Muscle of leg (tissue), 16 donors: ENCODE measurements at places on chromosomes 6 and 20. TPM values are rescaled to one million over a fixed set of nuclear protein-coding genes. Genes with fewer than 3 reads are reported as not detected.

Gene IBTK
- total RNA-seq: 37.4 TPM

DNA sequence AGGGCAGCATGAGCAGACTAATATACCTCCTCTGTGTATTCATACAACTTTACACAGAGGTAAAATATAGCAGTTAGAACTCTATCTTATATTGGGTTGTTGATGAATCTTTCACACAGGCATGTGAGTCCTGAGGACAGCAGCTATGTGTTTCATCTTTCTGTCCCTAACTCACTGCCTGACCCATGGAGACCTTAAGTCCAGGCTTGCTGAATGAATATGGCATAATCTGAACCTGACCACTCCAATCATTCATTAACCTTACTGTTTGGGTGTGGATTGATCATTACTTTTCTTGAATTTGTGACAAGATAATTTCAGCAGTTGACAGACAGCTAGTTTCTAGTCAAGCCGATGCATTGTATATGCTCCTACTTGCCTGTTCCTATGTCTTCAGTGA, 27.3 kb upstream of the TSPYL1 start:
- no peak overlapping the region for H3K27ac ChIP-seq
- no peaks in the 10 kb centered on the region for H3K4me1 ChIP-seq
- no peaks in the 10 kb centered on the region for H3K36me3 ChIP-seq
- DNase-seq: no peak

- H3K36me3 ChIP-seq: no peaks in the 10 kb centered on the region
- H3K4me1 ChIP-seq: no peaks in the 10 kb centered on the region
- H3K27me3 ChIP-seq: no peaks in the 10 kb centered on the region
- DNase-seq: no peak
- H3K27ac ChIP-seq: no peak overlapping the region
- no peak overlapping the region for H3K4me3 ChIP-seq
Measured at GRCh38 chr6:42720739-42721138, 1.7 kb downstream of the PRPH2 start.

GRCh38 chr6:47567586-47567985, 90.0 kb downstream of the CD2AP start:
- no peak for DNase-seq
- H3K36me3 ChIP-seq: no peaks in the 10 kb centered on the region
- H3K4me3 ChIP-seq: no peak overlapping the region
- H3K27me3 ChIP-seq: no peaks in the 10 kb centered on the region
- H3K4me1 ChIP-seq: no peaks in the 10 kb centered on the region

DNA sequence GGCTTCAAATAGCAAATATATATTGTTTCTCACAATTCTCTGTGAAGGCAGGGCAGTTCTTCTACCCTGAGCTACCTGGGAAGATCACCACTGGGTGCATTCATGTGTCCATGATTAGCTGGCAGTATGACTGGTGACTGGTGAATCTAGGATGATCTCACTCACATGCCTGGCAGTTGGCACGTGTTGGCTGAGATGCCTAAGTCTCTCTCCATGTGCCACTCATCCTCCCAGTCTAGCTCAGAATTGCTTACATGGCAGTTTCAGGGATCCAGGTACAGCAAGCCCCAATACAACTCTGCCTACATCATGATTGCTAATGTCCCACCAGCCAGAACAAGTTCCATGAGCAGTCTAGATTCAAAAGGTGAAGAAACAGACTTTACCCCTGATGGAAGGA, 346.8 kb upstream of the CNR1 start:
- no peaks in the 10 kb centered on the region for H3K27me3 ChIP-seq
- H3K36me3 ChIP-seq: no peaks in the 10 kb centered on the region
- H3K4me1 ChIP-seq: no peaks in the 10 kb centered on the region

DNA sequence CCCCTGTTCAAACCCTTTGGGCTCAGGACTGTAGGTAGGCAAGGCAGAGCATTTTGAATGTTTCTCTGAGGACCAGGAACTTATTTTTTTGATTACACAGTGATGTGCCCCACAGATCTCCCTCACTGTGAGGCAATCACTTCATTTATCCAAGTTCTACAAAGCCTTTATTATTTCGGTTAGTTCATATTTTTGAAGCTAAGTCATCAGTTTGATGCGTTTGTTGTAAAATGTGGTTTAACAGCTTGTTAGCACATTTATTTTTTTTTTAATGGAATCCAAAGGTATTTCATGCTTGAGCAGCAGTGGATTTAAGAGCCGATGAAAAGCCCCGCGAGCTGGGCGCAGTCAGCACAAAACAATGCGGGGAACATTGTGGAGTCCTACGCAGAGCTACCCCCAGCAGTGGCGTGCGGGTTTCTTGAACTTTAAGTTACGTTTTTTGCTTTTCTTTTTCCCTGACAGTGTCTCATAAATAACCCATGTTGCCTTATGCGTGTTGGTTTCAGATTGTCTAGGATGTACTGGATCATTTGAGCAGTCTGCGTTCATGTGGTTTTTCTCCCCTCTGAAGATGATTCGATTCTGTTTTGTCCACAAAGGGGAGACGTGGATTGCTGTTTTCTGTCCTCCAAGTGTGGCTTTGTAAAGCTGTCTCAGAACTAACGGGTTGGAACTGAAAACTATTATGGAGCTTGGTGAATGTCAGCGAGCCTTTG, 233.6 kb upstream of the BMP2 start:
- peak; percentile 34 for DNase-seq
- no peak overlapping the region for H3K27ac ChIP-seq

DNA sequence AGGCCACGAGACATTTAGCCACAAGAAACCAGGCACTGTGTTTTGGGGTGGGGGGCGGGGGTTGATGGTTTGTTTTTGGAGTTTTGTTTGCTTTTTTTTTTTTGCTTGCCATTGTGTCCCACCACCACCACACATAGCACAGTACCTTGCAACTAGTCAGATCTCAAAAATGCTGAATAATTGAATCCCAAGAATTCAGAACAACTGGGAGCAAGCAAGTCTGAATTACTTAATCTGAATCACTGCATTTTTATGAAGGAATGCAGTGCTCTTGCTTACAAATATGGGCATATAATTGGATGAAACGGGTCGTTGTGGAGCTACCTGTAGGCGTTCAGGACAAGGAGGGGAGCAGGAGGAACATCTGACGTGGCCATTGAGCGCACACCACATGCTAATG, 151.5 kb upstream of the CDYL start:
- no peaks in the 10 kb centered on the region for H3K36me3 ChIP-seq
- H3K4me3 ChIP-seq: no peak overlapping the region
- no peak for DNase-seq

Gene BIRC7
- 0.13 TPM for total RNA-seq

GRCh38 chr6:87420360-87420759, 12.6 kb downstream of the CFAP206 start:
- no peaks in the 10 kb centered on the region for H3K27me3 ChIP-seq
- H3K4me1 ChIP-seq: no peaks in the 10 kb centered on the region
- no peak overlapping the region for H3K27ac ChIP-seq
- H3K4me3 ChIP-seq: no peak overlapping the region
- no peak for DNase-seq

Gene MMS22L
- total RNA-seq: 9.2 TPM

Gene PACRG
- 1.8 TPM for total RNA-seq

DNA sequence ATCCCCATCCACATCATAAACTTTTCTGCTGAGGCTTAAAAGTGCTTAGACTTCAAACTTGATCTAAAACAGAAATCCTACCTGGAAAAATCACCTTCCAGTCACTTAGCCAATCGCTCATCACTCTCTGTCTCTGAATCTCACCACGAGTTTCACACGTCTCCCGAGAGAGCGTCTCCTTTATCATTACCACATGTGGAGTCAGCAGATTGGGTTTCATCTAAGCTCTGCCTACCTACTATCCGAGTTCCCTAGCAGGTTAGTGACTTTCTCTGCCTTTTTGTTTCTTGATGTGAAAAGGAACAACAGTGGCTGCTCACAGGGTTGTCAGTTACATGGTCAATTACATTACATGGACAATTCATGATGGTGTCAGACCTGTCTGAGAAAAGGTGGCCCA, 286.2 kb downstream of the ESR1 start:
- no peak overlapping the region for H3K4me3 ChIP-seq
- H3K4me1 ChIP-seq: peaks cover 9% of the 10 kb centered on the region
- no peak for DNase-seq
- H3K27ac ChIP-seq: no peak overlapping the region
- no peaks in the 10 kb centered on the region for H3K27me3 ChIP-seq

Gene PLCB1
- 10.4 TPM for total RNA-seq

GRCh38 chr20:33729101-33729500, 2.7 kb upstream of the ZNF341 start:
- H3K4me3 ChIP-seq: no peak overlapping the region
- no peak for DNase-seq
- H3K27ac ChIP-seq: no peak overlapping the region
- H3K27me3 ChIP-seq: peaks cover 2% of the 10 kb centered on the region
- H3K36me3 ChIP-seq: no peaks in the 10 kb centered on the region
- H3K4me1 ChIP-seq: peaks cover 21% of the 10 kb centered on the region

DNA sequence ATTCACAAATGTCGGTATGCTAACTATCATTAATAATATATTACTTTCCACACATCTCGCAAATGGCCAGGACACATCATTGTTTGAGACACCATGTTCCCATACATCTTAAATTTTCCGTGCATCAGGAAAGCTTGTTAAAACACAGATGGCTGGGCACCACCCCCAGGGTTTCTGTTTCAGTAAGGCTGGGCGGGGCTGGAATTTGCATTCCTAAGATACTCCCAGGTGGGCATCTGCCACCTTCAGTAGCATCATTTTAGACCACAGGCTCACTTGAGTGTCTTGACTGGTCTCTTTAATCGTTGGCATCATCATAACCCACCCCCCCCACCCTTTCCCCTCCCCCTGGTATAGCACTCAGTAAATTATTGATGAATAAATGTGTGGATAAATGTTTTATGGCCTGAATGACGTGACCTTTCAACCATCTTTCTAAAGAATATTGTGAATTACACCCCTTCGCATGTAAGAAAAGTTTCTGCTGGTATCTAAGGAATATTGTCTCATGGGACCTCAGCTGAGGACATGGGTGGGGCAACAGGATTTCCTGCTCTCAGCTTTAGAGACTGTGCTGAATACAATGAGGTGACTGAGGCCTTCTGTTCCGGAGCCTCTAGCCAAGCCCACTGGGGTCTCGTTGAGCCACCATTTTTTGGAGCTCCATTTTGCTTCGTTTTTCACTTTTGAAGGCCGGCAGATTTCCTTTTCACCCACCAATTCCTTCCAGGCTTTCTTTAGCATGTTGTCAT, 124.1 kb upstream of the NEDD9 start:
- peaks cover 5% of the 10 kb centered on the region for H3K4me1 ChIP-seq
- peak; percentile 39 for DNase-seq
- no peaks in the 10 kb centered on the region for H3K36me3 ChIP-seq
- no peak overlapping the region for H3K4me3 ChIP-seq
- peak overlapping the region; percentile 67 for H3K27ac ChIP-seq
- no peaks in the 10 kb centered on the region for H3K27me3 ChIP-seq

DNA sequence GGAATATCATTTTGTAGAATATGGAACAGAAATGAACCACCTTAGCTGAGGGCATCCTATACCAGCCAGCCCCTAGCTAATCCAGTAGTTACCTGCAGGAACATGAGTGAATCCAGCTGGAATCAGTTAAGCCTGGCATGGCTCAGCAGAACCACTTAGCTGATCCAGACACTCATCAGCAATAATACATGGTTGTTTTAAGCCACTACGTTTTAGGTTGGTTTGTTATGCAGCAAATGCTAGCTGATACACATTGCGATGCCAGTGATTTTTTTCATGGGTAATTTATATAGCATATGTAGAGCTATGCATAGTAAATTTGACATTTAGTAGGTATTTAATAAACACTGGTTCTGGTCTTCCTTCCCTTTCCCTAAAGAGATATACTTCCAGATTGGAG, 201.9 kb upstream of the JAG1 start:
- no peaks in the 10 kb centered on the region for H3K36me3 ChIP-seq
- no peaks in the 10 kb centered on the region for H3K27me3 ChIP-seq
- no peak for DNase-seq

Gene RPP40
- total RNA-seq: 14.9 TPM

- peaks cover 42% of the 10 kb centered on the region for H3K4me1 ChIP-seq
- H3K36me3 ChIP-seq: peaks cover 4% of the 10 kb centered on the region
- peak overlapping the region; percentile 93 for H3K4me3 ChIP-seq
- no peak overlapping the region for H3K27ac ChIP-seq
Measured at GRCh38 chr20:2874456-2874855, 1.2 kb downstream of the PTPRA start.

DNA sequence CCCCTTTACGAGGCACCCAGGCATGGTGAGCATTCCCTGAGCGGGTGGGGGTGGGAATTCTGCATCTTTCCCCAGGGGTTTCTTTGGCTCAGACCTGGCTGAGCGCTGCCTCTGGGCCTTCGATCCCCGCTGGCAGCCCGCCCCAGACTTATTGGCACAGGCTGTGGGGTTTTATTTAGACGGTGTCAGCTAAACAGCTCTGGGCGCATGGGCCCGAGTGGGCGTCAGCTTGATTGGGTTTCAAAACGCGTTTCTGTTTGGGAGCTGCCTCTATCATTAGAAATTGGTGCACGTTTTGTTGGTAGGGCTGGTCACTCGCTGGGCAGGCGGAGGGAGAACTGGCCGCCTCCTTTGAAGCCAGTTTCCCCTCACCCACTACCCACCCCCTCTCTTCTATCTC, 21.0 kb downstream of the PMEPA1 start:
- H3K4me3 ChIP-seq: no peak overlapping the region
- peaks cover 76% of the 10 kb centered on the region for H3K4me1 ChIP-seq
- peaks cover 2% of the 10 kb centered on the region for H3K27me3 ChIP-seq
- H3K36me3 ChIP-seq: no peaks in the 10 kb centered on the region

DNA sequence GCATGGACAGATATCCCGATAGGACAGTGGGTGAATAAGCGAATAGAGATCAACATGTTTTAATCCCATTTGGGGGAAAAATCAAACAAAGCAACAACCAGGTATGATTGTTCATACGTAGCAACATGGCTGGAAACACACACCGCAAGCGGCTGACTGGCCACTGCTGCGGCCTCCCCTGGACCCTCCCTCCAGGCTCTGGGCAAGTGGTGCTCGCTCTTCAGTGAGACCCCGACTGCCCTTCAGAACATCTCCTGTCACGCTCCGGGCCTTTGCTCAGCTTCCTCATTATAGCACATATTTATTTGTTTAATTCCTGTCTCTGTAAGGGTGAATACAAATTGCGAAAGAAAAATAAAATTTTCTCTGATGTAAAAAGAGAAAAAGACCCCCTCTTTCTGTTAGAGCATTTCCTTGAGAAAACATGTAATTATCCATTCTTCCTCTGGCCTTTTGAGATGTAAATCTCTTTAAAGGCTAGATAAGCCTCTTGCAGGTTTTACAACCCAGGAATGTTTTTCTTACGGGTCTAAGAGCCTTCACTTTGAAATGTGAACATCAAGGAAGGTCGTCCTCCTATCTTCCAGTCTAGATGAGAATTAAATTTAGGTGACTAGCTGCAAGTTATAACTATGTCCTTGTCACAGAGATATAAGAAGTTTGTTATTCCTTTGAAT, 11.0 kb upstream of the FAM210B start:
- H3K27ac ChIP-seq: no peak overlapping the region
- DNase-seq: no peak
- H3K27me3 ChIP-seq: peaks cover 33% of the 10 kb centered on the region
- H3K4me3 ChIP-seq: no peak overlapping the region
- no peaks in the 10 kb centered on the region for H3K36me3 ChIP-seq

Gene IP6K3
- total RNA-seq: 27.8 TPM

GRCh38 chr6:121540210-121540609, 104.8 kb downstream of the GJA1 start:
- no peaks in the 10 kb centered on the region for H3K36me3 ChIP-seq
- no peak overlapping the region for H3K27ac ChIP-seq
- no peak overlapping the region for H3K4me3 ChIP-seq
- DNase-seq: no peak
- H3K27me3 ChIP-seq: no peaks in the 10 kb centered on the region

Gene SIRPA
- 13.3 TPM for total RNA-seq
